Neural crest cell (in vitro differentiated cells): ENCODE measurements at places on chromosomes 11 and 22. TPM values are rescaled to one million over a fixed set of nuclear protein-coding genes. Genes with fewer than 3 reads are reported as not detected.

- DNase-seq = no peak
Observed at GRCh38 chr11:64935359-64936081, at the start of gene GPHA2. Gene GPHA2 (minus strand): TSS chr11:64935893. CDS start chr11:64935460, 433 bp downstream.

GRCh38 chr11:65928667-65929066 lies 9.4 kb downstream of the DRAP1 start:
- DNase-seq = no peak

UEVLD gene
- 10.2 and 11.1 TPM in 2 replicates for total RNA-seq

- DNase-seq = no peak
Observed at GRCh38 chr22:22936915-22937656, 49.5 kb downstream of the IGLL5 start.

MRGPRX3 gene
- total RNA-seq = 0.14 TPM in 1 of 2 replicates, not detected in the other

PAMR1 gene
- total RNA-seq = 0.21 and 0.66 TPM in 2 replicates

KRTAP5-10 gene
- not detected in 2 replicates for total RNA-seq

- no peak for DNase-seq
Observed at GRCh38 chr11:14676068-14676467, 32.5 kb downstream of the PDE3B start.

GRCh38 chr22:44332946-44333345 lies 20.2 kb upstream of the SHISAL1 start:
- DNase-seq = no peak

- no peak for DNase-seq
Observed at GRCh38 chr22:41191467-41191866, 13.6 kb upstream of the L3MBTL2 start.

DNA sequence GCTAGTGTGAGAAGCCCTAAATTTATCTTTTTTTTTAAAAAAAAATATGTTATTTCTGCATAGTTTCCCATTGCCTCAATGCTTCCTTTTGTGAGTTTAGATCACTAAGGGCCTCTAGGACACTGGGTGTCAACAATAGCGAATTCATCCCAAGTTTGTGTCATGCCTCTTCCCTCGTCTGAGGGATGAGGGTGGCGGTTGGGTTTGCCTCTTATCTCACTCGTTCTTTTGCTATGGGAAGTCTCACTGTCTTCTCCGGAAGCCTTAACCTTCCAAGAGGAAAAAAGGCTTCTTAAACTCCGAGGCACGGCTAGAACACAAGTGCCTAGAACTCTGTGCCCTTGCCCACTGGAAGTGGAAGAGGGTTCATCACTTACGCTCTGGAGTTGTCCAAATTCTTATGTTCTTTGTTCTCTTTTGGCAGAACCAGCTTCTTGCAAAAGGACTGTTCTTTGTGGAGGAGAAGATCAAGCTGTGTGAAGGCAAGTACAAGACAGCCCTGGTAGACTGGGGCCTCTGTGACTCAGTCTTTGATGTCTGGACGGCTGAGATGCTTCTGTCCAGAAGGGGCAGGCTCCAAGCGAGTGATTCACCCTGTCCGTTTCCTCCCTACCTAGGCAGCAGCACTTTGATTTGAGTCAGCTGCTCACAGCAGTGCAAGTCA lies 78.5 kb downstream of the TRAF6 start:
- DNase-seq = no peak

DNA sequence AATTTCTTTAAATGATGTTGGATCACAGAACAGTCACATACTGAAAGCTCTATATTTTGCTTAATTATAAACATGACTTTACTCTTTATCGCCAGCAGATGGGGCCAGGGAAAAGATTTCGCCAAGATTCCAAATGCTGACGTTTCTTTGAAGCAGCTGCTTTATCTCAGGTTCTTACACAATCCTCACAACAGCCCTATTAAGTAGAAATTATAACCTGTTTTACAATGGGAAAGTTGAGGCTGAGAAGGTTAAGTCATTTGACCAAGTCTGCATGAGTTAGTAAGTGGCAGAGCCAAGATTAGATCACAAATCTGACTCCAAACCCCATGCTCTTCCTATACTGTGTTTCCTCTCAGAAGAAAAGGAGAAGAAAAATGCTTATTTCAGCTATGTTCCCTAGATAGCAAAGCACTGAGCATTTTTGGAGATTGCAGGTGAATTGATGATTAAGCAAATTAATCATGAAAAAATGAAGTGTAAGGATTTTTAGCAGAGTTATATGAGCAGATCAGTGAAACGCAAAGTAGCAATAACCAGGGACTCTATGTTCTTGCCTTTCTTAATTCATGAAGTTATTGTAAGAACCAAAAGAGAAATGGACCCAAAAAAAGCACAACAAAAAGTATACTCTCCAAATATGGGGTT lies 79.0 kb downstream of the AASDHPPT start:
- DNase-seq = peak; percentile 12

DNA sequence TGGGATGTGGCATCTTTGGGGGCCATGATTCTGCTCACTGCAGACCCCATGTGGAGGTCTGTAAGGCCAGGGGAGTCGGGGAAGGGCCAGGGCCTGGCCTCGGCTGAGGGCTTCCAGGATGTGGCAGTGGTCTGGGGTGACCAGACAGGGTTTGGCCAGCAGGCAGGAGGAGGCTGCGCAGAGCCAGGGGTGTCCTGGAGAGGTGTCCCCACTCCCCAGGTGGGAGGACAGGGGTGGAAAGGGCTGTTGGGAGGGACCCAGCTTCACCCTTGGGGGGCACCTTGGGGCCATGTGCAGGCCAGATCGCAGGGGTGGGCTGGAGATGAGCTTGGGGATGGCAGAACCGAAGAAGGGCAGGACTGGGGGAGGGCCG lies 3.4 kb downstream of the PANX2 start:
- DNase-seq = no peak

DNA sequence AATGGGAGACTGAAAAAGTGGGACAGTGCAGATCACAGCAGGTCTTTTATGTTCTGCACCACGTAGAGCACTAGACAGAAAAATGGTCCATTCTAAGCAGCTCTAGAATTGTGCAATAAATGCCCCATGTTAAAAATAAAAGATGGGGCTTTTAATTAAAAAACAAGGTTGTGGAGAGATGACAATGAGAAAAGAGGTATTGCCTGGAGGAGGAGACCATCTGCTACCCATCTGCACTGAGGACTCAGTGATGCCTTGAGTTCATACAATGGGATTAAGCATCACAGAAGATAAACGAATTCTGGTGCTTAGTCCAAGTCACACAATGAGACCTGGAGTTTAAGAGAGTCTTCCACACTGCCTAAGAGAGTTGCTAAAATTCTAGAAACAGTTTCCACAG lies 73.6 kb downstream of the PAK1 start:
- DNase-seq = no peak

- DNase-seq = no peak
Observed at GRCh38 chr11:134289789-134290188, 13.6 kb downstream of the GLB1L3 start.

CCDC73 gene
- not detected in 2 replicates for total RNA-seq

C22orf31 gene
- total RNA-seq = not detected in 2 replicates

DNA sequence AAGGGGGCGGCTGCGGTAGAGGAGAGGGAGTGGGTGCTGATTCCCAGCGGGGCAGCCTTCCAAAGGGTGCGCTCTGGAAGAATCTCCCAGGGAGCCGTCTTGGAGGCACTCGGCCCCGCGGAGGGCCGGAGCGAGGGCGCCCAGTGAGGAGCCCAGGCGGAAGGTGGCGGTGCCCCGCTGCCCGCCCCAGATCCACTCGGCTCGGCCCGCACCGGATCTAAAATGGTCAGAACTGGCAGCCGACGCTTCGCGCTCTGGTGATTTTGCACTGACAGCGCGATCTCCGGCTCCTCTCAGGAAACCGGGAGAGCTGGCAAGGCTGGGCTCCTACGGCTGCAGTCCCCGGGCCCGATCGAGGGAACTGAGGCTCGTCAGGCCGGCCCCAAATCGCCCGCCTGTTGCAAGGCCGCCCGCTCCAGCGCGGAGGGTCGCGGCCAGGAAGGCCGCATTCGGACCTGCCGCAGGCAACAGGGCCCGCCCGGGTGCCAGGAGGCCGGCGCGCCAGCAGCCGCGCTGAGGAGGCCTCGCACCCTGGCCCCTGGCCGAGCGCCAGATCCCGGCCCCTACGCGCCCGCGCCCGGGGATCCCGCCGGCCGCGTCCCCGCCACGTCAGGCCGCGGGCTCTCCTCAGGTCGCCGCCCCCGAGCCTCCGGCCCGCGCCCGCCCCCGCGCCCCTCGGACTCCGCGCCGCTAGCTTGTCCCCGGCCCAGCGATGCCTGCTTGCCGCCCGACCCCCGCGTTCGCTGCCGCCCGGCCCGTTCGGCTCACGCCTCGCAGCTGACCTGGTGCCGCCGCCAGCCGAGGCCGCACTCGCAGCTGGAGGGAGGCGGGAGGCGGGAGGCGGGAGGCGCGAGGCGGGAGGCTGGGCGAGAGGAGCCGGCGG lies at the start of gene KLHL22:
Gene KLHL22 (minus strand): TSS at position 818 of the 883 bp plus-strand sequence. CDS start 6,584 bp downstream, outside the sequence.
- peak; percentile 4 for DNase-seq

DNA sequence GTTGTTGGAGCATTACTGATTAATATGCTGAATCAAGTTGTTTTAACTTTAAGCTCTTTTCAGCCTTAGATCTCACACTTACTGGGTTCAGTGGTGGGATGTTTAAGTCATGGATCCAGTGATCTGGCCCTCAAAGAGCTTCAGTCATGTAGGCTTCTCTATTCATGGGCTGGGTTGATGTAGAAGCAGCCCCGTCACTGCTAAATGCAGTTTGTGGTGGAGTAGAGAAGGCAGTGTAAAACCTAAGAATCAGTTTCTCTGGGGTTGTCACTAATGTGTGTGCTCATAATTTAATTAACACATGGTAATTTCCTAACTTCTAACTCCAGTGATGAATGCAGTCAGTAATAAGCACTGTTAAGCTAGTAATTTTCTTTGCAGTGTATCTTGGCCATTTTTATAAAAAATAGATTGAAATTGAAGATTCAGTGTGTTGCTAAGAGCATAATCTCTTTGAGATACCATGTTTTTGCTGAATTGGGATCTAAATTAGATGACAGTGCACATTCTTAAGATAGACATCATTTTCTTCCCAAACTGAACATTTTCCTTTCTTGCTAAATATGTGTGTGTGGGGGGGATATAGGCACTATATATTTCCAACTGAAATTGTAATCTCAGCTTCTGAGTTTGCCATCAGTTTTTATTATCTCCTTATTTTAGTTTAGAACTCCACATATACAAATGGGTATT lies 9.0 kb downstream of the SPCS2 start:
- DNase-seq = no peak
